ENCODE measurements at places on chromosomes 3 and 15.

DNA sequence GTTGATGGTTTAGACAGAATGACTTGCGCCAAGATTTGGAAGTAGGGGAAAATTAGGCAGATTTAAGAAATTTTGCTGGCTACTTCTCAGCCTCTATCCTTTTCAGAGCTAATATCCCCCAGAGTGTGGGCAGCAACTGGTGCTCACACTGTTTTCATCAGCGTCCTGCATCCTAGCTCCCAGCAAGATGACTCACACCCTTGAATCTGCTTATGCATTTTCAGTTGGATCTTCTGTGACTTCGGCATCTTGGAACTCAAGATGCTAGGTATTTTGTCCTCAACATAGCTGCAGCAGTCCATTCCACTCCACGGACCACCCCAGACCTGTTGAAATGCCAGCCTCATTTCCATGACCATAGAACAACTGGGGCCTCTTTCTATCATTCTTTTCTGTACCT is 336.1 kb upstream of the NR2F2 start:
- no peak for DNase-seq

DNA sequence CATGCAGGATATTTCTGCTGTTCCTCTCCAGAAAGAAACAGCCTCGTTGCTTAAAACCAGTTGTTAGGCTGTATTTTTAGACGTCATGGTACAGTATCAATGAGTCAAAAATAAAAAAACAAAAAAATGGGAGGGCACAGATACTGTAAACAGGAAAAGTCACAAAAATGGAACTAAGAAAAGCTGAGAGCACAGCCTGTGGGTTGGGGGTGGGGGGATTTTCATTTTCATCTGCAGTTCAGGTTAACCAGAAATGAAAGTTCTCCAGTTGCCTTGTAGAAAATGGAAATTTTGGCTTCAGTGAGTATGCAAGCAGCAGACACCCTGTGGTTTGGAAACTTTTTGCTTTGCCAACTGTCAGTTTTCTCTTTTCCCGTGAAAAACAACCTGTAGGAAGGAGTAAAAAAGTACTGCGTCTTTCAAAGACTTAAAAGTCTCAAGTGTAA is 59.0 kb downstream of the FRMD4B start:
- peak; percentile 49 for DNase-seq

DNA sequence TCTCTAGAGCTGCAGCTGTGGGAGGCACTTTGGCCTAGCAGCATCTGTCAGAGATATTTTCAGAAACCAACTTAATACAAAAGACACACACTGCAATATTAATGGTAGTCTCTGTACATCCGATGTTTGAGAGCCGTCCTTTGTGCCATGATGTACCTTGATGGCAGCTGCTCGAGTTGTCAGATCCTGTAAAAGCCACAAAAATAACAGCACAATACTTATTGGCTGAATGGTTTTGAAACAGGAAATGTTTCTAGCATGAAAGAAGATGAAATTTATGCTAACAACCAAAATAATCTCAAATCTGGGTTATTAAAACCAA is 445.5 kb upstream of the TBL1XR1 start:
- DNase-seq, result no peak

- DNase-seq, result no peak
Observed at GRCh38 chr3:176928582-176928931, 268.7 kb downstream of the TBL1XR1 start.

DNA sequence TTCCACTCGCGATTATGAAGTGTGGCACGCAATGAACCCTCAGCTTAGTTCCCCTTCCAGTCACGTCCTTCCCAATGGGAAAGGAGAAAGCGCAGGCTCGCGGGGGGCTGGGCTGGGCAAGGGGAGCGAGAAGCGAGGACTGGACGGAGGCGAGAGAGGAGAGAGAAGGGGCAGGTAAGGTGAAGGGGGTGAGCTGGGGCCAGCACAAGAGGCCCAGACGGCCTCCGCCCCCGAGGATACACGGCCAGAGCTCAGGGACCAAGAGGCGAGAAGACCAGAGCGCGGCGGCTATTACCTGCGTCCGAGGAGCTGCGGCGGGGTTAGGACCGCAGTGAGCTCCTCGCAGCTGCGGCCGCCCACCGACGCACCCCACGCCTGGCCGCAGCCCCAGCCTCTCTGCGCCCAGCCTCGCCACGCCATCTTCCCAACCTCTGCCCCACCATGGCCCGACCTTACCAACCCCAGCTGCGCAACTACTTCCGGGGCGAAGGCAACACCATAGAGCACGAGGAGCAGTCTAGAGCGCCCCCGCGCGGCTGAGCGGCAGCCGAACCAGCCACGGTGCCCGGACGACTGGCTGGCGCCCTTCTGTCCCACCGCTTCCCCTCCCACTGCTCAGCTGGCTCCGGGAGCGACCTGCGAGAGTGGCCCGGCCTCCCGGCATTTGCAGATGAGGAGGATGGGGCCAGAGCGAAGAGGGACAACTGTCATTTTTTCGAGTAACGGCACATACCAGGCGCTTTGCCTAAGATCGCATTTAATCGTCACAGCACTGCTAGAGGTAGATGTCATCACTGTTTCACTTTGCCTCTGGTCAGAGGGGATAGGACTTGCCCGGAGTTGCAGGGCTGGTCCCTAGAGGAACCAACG is at the start of gene PARL:
TSS of gene PARL (minus strand) at position 454 of the 870 bp plus-strand sequence. CDS start at position 420, 34 bp downstream.
- DNase-seq, result peak; percentile 91

- no peak for DNase-seq
Observed at GRCh38 chr3:59783468-59783988, 733.7 kb upstream of the CFAP20DC start.

GRCh38 chr15:73114064-73114463 is 61.8 kb downstream of the NEO1 start:
- no peak for DNase-seq

- peak; percentile 85 for DNase-seq
Observed at GRCh38 chr3:100002599-100003350, 111.5 kb downstream of the FILIP1L start.

DNA sequence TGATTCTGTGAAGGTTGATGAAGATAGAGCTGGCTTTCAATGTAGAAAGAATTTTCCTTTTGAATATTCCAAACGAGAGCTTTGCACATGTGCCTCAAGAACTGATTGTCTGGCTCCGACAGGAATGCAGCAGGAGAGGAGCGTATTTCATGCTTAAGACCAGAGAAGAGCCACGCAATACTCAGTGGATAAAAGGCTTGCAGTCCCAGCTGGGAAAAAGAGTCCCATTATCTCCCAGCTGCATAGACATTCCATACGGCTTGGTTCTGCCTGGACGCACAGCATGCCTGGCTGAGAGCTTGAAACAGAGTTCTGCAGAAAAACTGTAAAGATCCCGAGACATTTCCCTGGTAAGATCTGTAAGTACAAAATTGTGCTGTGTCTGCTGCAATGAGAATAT is at the start of gene CNTN6:
TSS of gene CNTN6 (plus strand) at position 254 of the 400 bp plus-strand sequence. CDS start 54,985 bp downstream, outside the sequence.
- DNase-seq, result no peak

- DNase-seq, result no peak
Observed at GRCh38 chr3:155646669-155647068, 98.2 kb downstream of the PLCH1 start.

- no peak for DNase-seq
Observed at GRCh38 chr15:70245932-70246622, 148.4 kb upstream of the TLE3 start.

DNA sequence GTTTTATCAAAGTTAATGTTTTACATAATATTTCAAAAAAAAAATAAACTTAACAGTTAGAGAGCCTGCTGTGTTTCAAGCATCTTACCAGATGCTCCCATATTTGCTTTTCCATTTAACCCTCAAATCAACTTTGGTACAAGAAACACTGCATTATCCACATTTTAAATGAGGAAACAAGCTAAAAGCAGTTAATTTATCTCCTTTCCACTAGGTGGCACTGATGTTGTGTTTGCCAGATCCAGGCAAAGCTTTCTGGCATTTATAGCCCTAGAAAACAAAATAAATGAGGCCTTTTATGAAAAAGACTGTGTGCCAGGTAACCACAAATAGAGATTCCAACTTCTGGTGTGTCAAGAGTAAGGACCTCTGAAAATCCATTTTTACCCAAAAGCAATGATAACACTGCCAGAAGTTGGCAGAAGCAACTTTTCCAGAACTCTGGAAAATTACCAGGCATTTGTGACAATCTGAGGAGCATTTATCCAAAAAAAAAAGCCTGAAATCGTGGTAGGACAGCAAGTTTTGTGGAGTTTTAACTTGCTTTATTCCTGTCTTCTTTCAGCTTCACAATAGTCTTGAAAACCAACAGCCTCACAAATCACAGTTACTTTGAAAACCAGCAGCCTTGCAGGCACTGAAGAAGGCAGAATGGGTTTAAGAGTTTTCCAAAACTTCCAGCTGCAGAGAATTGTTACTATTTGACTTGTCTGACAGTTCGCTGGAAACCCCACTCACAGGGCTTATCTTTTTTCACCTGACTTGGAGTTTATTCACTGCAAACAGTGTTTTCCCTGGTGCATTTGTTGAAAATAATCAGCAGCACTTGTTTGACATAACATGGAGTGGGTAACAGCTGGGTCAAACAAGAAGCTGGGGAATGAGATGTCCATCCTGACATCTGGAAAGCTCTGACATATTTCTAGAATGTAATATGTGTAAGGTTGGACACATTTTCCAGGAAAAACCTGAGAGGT is 9.2 kb downstream of the FAM162A start:
- DNase-seq, result peak; percentile 76

DNA sequence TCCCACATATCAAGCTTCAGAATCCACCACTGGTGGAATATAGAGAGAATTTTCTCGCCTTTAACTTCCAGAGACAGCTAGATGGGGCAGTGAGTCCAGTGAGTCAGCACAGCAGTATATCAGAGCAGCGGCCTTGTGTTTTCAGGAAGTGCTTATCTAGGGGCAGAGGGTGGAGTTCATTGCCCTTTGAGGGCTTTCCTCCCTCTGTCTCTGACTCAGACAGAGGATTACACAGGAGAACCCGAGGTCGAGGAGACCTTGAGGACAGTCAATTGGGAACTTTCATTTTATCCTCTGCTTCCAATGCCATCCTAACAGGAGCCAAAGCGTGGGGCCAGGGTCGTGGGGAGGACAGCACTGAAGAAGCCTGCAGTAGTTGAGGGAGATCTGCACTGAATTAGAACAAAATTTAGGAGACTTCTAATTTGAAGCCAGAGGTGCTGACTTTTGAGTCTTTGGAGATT is 109.6 kb upstream of the UMPS start:
- DNase-seq, result peak; percentile 62

DNA sequence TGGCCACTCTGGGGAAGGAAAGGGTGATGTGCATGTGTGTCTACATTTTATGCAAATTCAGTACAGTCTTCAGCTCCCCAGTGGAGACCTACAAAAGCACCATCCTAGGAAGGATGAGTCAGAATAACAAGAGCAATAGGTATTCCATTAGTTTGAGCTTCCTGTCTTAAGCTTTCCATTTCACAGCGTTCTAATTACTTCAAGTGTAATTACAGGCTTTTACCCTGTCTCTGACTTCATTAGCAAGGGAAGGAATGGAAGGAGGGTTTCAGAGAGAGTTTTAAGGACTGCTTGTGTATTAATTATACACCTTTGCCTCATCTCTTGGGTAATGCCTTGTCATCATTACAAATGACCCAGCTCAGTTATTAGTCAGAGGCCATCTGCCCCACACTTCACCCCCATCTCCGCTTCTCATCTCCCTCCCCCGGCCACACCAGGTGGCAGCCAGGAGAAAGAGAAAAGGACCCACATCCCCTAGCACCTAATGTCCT is 202.8 kb upstream of the MRPL3 start:
- no peak for DNase-seq

- DNase-seq, result no peak
Observed at GRCh38 chr3:116040152-116040551, 405.1 kb downstream of the LSAMP start.

DNA sequence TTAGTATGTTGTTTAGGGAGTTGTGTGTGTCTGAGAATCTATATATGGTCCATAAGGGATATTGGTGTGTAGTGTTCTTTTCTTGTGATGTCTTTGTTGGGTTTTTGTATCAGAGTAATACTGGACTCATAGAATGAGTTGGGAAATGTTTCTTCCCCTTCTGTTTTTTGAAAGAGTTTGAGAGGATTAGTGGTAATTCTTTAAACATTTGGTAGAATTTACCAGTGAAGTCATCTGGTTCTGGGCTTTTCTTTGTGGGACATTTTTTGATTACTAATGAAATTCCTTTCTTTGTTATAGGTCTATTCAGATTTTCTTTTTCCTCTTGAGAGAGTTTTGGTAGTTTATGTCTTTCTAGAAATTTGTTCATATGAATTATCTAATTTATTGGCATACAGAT is 16.9 kb downstream of the ACKR2 start:
- DNase-seq, result no peak

- no peak for DNase-seq
Observed at GRCh38 chr15:100781061-100781960, 98.3 kb upstream of the ALDH1A3 start.

DNA sequence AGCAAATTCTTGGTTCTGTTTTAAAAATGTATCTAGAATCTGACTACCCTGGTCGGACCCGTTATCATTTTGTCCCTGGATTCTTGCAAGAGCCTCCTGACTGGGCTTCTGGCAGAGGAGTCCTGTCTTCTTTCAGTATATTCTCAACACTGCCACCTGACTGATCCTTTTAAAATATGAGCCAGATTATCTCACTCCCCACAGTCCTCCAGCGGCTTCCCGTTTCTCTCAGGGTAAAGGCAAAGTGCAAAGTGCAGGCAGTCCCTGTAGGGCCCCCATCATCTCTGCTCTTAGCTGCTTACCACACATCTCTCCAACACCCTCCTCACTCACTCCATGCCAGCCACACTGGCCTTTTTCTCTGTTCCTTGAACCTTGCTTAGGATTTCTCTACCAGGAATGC is 28.4 kb downstream of the CRTC3 start:
- DNase-seq, result peak; percentile 20

DNA sequence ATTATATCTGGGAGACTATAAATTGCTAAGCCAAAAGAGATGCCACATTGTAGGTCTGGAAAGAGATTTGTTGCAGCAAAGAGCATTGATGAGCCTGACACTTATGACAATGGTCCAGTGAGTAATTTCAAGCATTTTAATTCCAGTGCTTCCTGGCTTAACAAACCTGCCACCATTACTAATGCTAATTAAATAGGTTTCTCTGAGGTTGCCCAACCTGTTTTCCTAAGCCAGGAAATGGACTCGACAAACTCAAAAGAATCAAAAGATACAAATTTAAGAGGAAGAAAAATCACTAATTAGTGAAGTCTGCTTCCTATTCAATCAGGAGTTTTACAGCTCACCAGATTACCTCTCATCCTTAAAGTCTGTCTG is 36.7 kb upstream of the CTDSPL start:
- no peak for DNase-seq

Measured in lung microvascular endothelial cell (primary cell).